Parietal lobe (tissue), 2 donors: ENCODE measurements at places on chromosomes 2 and 18. TPM values are rescaled to one million over a fixed set of nuclear protein-coding genes. Genes with fewer than 3 reads are reported as not detected.

CKAP2L gene
- 4.7 TPM for total RNA-seq

MOCOS gene
- 0.31 TPM for total RNA-seq

KIF1A gene
- total RNA-seq: 300 TPM

SERPINB4 gene
- total RNA-seq: not detected

AQP12B gene
- total RNA-seq: not detected

FBXO48 gene
- 0.94 TPM for total RNA-seq

FBXO15 gene
- total RNA-seq: 5.9 TPM
